Activated CD8-positive, alpha-beta memory T cell treated with anti-CD3 and anti-CD28 coated beads for 1 hour (primary cell): ENCODE measurements at places on chromosomes 7 and 10.

DNA sequence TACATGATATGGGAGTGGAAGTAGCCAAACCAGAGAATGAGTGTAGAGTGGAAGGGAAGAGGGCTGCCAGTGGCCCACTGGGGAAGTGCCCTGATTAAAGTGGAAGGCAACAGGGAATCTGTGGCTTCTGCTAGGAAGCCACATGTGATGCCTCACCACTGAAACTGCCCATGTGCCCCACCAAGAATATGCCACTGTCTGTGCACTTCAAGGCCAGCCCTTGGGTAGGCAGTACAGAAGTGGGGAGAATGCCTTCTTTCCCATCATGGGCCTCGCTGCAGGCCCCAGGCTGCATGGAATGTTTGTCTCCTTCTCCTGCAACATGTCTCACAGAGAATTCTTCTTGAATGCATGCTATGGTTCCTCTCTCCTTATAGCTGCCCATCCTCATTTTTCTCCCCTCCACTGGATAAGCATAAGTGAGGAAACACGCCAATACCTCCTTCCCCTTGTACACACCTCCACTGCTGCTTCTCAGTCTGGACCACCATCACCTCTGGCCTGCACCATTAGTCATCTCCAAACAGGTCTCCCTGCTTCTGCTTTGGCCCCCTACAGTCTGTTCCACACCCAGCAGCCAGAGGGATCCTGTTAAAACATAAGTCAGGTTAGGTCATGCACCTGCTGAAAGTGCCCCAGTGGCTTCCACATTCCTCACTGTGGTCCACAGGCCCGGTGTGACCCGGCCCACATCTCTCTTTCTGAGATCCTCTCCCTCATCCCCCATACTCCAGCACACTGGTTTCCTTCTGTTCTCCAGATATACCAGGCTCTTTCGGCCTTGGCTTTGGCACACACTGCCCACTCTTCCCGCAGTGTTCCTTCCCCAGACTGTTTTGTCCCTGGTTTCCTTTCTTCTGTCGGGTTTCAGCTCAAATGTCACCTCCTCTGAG lies 37.1 kb downstream of the SNX10 start:
- DNase-seq, result no peak

DNA sequence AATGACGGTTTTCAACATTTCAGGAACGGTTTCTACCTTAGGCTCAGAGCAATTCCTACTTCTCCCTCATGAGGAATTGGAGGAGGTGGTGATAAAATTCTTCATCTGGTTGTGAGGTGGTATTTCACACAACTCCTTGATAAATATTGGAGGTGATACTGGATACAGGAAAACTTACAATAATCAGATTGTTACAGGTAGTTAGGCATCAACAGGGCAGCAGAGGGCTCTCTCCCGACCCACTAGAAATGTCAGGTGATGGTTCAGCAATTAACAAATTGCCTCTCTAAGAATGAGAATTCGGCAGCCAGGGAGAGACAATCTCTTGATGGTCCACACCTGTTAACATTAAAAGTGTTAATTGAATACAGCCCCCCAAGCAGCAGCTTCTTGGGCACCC lies 22.6 kb downstream of the ZNF786 start:
- DNase-seq, result no peak

DNA sequence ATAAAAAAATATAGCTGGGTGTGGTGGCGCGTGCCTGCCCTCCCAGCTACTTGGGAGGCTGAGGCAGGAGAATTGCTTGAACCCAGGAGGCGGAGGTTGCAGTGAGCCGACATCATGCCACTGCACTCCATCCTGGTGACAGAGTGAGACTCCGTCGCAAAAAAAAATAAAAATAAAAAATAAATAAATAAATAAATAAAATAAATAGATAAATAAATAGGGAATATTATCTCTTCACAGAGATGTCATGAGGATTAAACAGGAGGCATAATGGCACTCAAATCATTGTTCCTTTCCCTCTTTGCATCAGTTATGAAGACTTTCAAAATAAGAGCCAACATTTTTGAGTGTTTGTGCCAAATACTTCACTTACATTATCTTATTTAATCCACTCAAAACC lies 32.0 kb upstream of the BMPR1A start:
- DNase-seq, result no peak

GRCh38 chr7:153473185-153473584 lies 579.0 kb upstream of the DPP6 start:
- DNase-seq, result no peak

- no peak for DNase-seq
These were observed 24.0 kb downstream of the CNNM1 start for GRCh38 chr10:99353182-99353581.

- DNase-seq, result no peak
These were observed 167.8 kb downstream of the KIF20B start for GRCh38 chr10:89869180-89869579.

- no peak for DNase-seq
These were observed 78.7 kb upstream of the ARID5B start for GRCh38 chr10:61822781-61823230.

GRCh38 chr7:88127637-88128290 lies 92.1 kb downstream of the SRI start:
- DNase-seq, result no peak

DNA sequence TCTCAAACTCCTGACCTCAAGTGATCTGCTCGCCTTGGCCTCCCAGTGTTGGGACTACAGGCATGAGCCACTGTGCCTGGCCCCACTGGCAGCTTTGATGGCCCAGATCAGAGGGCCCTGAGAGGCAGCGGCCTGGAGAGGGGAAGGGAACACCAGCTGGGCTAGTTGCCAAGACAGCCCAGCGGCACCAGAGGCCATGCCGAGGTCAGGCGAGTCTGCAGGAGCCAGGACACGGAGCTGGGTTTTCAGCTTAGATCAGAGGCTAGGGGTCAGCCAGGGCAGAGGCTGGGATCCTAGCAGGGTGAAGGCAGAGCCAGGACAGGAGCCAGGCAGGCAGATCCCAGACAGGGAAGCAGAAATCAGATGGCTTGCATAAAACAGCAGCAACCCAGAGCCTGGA lies 92.9 kb downstream of the MYL10 start:
- no peak for DNase-seq

DNA sequence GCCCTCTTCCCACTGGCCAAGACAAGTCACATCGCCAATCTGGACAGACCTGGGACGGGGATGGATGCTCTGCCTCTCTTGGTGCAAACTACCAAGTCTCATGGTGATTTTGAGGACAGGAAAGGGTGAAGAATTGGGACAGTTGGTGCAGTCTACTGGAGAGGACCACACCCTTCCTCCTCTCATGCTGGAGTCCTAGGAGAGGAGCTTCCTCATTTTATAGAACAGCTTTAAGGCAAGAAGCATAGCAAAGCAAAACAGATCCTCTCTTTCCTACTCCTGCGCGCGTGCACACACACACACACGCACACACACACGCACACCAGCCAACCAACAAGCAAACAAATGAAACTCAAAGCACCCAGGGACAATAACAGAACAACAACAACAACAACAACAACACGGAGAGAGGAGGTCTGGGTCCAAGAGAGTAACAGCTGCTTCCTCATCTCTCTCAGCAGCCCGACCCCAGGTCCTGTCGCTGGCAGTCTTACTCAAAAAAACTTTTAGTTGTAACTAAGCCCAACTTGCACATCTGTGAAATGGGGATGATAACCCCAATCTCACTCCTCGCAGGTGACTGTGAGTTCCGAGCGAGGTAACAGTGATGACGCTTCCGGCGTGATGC lies 83.4 kb downstream of the TMEM178B start:
- DNase-seq, result no peak

DNA sequence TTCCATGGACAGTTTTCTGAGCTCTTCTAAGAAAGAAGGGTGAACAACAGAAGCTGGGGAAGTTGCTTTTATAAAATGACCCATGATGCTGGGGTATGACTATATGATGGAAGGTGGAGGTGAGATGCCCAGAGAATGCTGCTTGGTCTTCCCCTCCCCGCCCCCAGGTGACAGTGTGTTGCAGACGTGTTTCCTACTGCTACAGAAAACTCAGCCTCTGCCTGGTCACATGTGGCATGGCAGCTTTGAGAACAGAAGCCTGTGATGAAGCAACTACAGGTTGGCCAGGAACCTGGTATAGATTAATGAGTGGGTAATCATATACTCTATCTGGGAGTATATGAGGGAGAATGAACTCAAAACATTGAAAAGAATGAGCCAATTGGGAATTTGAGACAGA lies 67.1 kb downstream of the MTURN start:
- no peak for DNase-seq

DNA sequence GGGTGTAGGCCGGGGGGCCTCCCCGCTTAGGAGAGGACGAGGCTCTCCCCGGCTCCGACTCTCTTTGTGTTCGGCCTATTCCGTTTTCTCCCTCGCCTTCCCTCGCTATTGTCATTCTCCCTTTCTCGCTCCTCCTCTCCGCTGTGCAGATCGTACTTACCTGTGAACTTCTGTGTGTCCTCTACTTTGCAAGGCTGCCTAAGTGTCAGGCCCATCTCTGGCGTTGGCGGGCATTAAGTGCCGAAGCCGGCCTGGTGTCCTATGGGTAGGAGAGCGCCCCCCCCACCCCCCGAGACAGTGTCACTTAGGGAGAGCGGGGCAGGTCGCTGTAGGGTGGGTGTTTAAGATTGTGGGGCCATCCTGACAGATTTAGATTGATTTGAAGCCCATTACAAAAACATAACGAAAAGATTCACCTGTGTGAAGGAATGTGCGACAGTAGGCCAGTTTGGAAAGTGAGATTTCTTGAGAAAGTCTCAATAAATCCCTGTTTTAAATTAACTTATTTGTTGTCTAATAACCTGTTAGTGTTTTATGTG lies 579 bp downstream of the RBM33 start:
- no peak for DNase-seq

- no peak for DNase-seq
These were observed 44.2 kb upstream of the PRSS58 start for GRCh38 chr7:142301923-142302550.

DNA sequence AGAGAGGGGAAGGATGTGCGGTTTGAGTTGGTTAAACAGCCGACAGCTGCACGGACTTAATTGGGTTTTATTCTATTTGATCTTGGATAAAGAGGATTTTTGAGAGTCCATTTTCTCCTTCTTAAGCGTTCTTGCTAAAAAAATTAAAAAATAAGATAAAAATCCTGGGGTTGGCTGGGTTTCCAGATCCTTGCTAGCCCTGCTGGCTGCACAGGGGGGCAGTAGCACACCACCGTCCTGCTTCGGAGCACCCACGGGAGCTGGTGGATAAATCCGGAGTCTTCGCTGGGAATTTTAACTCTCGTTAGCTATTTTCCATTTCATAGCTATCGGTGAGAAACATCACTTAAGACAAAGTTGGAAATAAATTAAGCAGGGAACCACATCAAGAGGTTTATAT lies 792.0 kb downstream of the TYW1 start:
- DNase-seq, result no peak

DNA sequence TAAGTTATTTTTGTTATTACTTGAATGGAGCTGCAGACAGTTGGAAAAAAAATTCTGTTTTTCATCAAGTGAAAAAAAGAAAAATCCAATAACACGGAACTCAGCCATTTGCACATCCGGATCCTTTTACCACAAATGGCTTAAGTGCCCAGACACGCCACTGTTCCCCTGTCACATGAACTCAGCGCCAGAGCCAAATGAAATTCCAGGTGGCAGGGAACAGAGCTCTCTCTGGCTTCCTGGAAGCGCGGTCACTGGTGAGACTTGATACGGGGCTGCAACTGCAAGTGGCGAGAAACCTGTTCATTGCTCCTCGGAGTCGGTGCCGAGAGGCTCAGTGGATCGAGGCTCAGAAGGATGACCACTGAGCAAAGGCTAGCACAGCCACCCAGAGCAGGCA lies 60.8 kb upstream of the NPTX2 start:
- DNase-seq, result no peak

DNA sequence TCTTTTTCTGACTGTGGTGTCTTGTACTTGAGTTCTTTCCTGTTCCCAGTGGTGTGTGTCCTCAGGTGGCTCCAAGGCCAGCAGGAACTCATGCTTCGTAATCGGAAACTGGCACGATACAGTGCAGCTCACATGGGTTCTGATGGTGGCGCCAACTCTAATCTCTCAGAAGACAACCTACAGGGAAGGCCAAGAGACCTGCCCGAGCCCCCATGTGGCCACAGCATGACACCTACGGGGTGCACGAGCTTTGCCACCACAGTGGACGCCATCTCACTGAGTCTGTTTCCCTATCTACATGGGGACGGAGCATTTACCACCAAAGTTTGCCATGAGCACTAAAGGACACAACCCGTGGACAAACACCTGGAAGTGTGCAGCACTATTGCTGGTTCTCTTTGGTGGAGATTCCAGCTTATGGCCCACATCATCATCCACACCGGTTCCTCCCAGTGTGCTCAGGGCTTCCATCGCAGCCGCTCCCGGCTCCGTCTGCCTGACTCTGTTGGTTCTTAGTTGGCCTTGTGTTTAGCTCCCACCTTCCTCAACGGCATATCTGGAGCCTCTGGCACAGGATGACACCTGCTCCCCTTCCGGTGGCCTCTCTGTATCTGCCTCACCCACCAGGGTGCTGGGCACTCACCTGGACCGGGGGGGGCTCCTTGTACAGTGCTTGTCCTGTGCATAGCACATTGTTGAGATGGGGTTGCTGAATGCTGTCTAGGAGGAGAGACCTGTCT lies 586.6 kb upstream of the MKI67 start:
- no peak for DNase-seq

DNA sequence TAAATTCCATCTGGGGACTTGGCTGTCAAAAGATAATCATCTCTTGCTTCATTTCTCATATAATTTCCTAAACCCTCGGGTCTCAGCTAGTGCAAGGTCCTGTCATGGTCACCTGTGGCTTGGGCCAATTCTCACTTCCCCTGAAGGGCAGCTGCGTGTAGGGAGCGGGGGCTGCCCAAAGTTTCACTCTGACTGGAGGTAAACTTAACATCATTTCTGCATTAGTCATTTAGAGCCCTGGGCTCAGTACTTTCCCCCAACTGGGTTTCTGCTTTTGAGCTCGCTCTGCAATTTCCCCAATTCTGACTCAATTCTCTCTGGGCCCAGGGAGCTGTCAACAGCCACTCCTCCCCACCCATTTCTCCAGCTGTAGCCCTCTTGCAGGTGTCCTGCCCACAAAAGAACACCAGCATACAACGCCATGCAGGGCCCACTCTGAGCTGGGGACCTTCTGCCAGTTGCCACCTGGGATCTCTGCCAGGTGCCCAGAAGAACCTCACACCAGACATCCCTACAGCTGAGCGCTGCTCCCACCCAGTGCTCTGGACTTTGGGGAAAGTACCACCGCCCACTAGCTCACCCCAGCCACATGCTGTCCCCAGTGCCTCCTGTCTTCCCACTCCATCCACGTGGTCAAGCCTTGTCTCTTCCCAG lies 37.9 kb downstream of the VOPP1 start:
- DNase-seq, result peak; percentile 6
